ENCODE measurements at places on chromosomes 7 and 10.

DNA sequence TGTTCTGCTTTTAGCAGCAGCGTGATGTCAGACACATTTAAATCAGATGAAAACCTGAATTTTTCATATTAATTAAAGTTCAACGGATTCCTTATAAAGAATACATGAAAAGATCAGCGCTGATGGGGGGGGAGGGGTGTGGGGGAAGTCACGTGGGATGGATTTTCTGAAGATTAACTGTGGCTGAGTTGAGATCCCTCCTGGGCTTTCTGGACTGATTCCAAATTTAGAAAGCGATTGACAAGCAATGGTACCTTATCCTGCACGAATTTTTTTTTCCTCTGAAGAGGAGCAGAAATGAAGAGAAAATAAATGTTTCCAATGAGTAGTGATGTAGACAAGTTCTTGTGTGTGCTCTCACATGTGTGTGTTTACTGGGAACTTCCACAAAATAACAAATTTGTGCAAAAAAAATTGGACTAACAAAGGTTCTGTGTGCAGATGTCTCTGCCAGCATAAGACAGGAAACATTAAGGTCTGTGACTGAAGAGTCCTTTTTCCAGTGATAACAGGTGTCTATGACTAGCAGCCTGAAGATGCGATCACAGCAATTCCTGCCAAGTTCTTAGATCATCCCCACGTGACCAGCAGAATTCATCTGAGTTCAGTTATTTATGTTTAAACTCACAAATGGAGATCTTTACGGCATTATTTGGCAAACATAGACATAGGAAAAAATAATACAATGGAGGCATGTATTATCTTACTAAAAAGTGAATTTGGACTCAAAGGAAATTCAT, 585.2 kb upstream of the CELF2 start:
- DNase-seq = no peak

- DNase-seq = no peak
Measured at GRCh38 chr10:11207560-11207844, 189.8 kb downstream of the CELF2 start.

DNA sequence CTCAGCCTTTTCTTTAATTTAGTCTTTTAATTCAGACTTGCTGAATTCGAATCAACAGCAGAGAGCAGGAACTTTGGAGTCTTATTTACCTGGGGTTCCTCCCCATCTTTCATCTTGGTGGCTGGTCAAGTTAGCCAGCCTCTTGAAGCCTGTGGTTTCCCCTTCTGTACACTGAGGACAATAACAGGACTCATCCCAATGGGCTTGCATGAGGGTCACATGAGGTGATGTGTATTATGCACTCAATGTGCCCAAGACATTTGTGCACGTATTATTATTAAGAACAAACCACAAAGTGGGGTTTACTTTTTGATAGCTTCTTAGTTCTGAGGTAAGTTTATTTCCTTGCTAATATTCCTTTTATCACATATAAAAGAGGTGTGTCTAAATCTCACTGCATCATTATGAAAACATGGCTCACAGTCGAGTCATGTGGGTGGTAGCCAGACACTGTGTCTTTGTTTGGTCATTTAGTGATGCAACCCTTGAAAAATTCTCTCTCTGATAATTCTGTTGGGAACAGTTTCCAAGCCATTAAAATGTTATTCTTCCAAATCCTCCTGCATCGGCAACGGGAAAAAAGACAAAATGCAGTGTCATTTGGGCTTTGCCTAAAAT, 86.5 kb upstream of the GRB10 start:
- DNase-seq = no peak

DNA sequence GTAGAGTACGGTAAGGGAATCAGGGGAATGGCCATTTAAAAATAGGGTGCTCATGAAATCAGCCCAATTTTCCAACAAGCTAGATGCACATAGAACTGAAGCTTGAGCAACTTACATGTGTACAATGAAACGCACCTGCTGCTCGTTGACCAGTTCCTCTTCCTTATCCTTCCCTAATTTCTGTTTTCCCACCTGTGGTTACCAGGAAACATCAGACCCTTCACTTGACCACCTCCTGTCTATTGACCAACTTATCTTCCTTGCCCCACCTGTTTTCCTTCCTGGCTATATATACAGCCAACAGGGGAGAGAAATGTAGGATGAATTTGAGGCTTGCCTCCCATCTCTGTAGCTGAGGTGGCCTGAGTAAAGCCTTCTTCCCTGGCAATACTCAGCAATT, 37.8 kb upstream of the RAPGEF5 start:
- DNase-seq = no peak

GRCh38 chr10:9188022-9188810, 1133.7 kb downstream of the GATA3 start:
- DNase-seq = no peak
